ENCODE measurements at places on chromosomes 6 and 20. TPM values are rescaled to one million over a fixed set of nuclear protein-coding genes. Genes with fewer than 3 reads are reported as not detected.

The FRK gene
- 2.2 TPM for polyA plus RNA-seq

- peak; percentile 83 for DNase-seq
These were observed 113.3 kb downstream of the TASP1 start for GRCh38 chr20:13525225-13525940.

The NKX2-2 gene
- polyA plus RNA-seq, result not detected

DNA sequence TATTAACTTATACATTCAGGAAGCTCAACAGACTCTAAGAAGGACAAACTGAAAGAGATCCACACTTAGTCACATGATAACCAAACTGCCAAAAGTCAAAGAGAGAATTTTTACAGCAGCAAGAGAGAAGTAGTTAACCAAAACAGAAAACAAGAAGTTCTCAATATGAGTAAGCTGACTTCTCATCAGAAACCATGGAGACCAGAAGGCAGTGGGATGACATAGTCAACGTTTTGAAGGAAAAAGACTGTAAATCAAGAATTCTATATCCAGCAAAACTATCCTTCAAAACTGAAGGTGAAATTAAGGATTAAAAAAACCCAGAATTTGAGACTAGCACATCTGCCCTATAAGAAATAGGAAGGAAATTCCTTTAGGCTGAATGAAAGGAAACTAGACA is 60.4 kb downstream of the COL19A1 start:
- DNase-seq, result no peak

The FBXO5 gene
- polyA plus RNA-seq, result 14.3 TPM

The ZNF165 gene
- 0.63 TPM for polyA plus RNA-seq

DNA sequence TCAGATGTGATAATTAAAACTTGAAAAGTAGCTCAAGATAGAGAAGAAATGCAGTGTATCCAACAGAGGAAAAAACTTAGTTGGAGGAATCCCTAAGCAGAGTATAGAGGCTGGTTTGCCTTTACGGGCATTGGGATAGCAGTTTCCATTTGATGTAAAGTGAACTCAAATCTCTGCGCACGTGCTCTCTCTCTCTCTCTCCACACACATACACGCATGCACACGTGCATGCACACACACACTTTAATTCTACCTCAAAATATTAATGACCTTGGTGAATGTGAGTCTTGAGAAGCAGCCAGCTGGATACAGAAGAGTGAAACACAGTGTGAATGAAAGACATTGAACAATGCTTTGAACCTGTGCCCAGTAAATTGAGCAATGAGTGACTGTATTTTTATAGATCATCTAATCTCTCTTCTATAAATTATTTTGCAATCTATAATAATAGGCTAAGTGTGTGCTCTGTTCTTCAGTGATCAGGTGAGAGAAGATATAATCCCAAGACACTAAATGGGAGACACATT is 247.7 kb upstream of the FAM83B start:
- no peak for DNase-seq

- no peak for DNase-seq
These were observed 6.9 kb upstream of the SUMO4 start for GRCh38 chr6:149393002-149393679.

GRCh38 chr20:11849976-11850670 is 67.6 kb upstream of the BTBD3 start:
- no peak for DNase-seq

DNA sequence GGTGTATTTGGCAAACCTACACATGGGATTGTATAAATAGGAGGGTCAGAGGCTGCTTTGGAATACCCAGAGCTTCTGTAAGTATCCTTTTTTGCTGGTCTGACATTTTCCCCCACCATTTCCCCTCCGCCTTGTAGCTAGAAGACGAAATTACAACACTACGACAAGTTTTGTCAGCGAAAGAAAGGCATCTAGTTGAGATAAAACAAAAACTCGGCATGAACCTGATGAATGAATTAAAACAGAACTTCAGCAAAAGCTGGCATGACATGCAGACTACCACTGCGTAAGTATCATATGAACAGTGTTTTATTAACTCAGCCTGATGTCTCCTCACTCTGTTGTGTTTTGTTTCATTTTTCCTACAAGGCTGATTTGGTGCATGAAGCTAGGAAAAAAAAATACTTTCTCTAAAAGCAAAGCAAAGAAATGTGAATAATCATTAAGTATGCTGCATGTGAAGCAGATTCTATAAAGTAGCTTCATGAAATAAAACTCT is 72.7 kb downstream of the HDDC2 start:
- DNase-seq, result no peak

The PREP gene
- 30.4 TPM for polyA plus RNA-seq

DNA sequence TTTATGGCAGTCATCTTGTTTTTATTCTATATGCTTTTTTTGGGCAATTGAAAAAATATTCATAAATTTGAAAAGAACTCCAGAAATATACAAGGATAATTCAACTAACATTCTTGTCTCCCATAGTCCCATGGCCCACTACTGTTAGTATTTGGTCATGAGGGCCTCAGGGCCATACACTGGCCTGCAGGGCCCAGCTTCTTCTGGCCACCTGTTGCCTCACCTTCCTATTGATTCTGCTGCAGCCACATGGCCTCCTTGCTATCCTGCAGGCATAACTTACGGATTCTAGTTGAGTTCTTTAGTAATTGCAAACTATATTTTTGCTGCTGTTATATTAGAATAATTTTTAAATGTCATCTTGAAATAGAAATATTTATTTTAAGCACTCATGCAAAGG is 72.6 kb downstream of the SCAND1 start:
- no peak for DNase-seq

The SMLR1 gene
- polyA plus RNA-seq, result 0.03 TPM

The ADISSP gene
- polyA plus RNA-seq, result 95.2 TPM

GRCh38 chr6:112150363-112150762 is 63.0 kb downstream of the FAM229B start:
- peak; percentile 1 for DNase-seq

The CST2 gene
- polyA plus RNA-seq, result not detected

DNA sequence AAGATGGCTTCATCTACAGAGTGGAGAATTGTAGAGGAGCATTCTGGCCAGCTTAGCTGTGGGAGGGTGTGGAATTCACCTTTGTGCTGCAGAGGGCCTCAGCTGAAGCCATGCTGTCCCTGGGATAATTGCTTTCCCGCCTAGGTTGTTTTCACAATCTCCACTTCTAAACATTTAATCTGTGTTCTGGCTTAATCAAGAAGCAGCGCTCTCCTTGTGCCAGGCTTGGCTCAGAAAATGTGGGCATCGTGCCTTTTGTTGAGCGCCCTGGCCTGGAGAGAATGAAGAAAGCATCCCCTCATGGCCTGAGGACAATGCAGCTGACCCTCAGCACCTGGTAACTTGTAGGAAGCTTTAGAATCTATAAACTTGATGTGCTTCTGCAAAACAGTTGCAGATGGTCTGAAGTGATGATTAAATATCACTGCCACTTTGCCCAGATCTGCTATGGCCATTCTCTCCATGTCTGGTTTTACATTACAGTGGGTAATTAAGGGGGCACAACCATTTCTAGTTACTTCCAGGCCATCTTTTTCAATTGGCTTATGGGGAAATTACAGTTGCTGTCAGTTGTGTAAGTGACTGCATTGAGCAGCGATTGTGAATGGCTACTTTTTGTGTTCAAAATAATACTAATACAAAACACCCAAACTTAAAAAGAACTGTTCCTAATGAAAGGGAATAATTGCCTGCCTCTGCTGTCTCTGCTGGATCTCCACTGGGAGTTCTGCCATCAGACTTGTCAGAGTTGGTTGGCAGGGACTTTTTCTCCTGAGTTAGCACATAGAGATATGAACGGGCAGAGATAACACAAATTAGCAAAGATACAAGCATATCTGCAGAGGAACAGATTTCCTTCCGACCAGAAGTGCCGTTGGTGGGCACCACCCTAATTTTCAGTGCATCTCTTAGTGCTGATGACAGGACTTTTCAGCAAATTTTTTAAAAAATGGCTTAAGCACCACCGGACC is 18.4 kb downstream of the CTNNBL1 start:
- no peak for DNase-seq

The PRRC2A gene
- polyA plus RNA-seq, result 60.7 TPM

GRCh38 chr6:16473184-16473907 is 235.0 kb downstream of the GMPR start:
- DNase-seq, result no peak

The ERVFRD-1 gene
- polyA plus RNA-seq, result not detected

DNA sequence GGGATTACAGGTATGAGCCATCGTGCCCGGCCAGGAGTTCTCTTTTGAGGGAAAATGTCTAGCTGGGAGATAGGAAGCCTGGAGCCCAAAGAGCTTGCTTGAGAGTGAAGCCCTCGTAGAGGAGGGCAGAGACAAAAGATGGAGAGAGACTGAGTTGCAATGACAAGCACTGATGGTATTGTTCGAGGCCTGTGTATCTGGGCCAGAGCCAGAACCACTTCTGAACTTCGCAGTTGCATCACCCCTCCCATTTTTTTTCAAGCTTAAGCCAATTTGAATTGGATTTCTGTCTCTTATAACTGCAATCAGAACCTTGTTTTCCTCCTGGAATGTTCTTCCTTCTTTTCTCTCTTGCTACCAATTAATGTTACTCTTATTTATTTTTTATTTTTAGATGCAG is 83.1 kb downstream of the KCNB1 start:
- DNase-seq, result no peak

DNA sequence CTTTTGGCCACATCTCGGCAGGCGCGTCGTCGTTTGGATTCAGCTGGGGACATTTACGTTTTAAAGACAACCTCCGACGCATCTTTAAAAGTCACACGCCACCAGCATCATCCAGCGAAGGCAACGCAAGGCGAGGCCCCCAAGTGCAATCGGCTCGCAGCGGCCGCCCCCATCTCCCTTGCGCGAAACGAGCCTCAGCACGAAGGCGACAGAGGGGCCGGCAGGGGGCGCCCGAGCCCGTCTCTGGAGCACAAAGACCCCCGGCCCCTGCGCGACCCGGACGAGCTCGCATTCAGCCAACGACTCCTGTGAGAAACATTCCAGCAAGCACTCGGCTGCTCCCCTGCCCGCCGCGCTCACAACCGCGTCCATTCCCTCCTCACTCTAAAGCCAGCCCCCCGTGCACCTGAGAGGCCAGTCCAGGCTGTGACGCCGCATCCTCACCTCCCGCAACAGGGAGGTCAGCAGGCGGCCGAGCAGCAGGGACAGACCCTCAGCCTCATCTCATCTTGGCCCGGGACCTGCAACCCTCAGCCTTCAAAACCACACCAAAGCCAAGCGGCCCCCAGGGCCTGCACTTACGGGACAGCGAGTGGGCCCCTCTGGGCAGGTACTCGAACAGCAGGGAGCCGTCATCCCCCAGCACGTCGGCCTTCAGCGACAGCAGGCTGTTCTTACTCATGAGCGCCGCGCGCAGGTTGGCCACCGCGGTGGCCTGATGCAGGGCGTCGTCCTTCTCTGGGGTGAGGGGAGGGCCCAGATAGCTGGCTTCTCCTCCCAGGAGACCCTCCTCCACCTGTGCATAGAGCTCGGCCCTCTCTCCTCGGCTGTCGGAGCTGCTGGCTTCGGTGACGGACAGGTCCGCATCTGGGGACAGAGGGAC is 35.8 kb downstream of the SLC2A4RG start:
- no peak for DNase-seq

The ZFP57 gene
- polyA plus RNA-seq, result not detected

DNA sequence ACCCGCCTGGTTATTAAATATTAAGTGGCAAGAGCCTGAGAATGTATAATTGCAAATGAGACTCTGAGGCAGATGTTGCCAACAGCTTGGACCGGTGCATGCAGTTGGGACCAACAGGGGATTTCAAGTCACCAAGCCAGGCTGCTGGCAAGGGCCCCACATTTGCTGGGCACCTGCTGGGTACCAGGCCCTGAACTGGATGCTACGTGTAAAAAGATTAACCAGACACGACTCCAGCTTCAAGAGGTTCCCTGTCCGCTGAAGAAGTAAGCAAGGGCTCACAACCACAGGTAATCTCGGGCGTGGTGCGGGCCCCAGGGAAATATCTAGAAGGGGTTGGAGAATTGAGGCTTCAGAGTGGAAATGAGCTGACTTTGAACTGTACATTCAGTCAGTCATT is 13.2 kb upstream of the SIRPA start:
- no peak for DNase-seq

GRCh38 chr20:32655903-32656512 is 17.7 kb downstream of the C20orf203 start:
- DNase-seq, result no peak

The COL12A1 gene
- polyA plus RNA-seq, result 7.5 TPM

The WFDC5 gene
- not detected for polyA plus RNA-seq

The TMEM244 gene
- not detected for polyA plus RNA-seq

The AGPAT4 gene
- polyA plus RNA-seq, result 1.9 TPM

The NFKBIL1 gene
- polyA plus RNA-seq, result 7.6 TPM

DNA sequence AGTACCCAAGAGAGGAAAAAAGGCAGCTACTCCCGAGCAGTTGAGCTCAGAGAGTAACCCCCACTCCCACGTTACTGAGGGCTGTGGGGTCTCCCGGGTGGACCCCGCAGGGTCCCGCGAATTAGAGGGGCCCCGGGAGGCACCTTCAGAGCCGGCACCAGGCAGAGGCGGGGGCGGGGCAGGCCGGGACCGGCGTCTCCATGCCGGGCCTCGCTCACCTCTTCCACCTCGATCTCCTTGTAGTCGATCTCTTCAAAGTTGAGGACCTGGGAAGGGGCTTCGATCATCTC is 381 bp downstream of the MAP3K7 start:
- no peak for DNase-seq

GRCh38 chr6:106629103-106629858 is at the start of the genes QRSL1 and RTN4IP1:
TSS of gene QRSL1 (plus strand) at chr6:106629578. CDS start at chr6:106629682, 104 bp downstream.
TSS of gene RTN4IP1 (minus strand) at chr6:106629498. CDS start at chr6:106629021, 477 bp downstream.
- DNase-seq, result peak; percentile 89

The CTNNBL1 gene
- 60.4 TPM for polyA plus RNA-seq

The ZNF451 gene
- polyA plus RNA-seq, result 8.7 TPM

DNA sequence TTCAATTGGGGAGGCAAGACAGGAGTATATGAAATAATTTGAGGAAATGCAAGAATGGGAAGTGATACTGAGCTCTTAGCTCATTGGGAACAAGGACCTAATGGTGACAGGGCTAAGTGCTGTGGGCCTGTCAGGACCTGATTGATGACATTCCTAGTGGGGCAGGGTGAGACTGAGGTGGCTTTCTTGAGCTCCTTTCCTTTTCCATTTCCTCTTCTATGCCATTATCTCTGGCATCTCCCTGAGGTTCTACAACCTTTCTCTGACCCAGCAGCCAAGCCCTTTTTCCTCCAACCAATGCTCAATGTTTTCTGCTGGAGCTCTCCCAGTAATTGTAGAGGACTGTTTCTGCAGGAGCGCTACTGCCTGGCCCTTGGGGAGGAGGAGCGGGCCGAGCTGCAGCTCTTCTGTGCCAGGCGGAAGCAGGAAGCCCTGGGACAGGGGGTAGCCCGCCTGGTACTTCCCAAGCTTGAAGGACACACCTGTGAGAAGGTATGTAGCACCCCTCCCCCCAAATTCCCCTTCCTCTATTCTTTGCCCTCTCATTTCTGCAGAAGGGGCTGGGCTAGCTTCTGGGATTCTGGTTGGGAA is 2.8 kb upstream of the TOMM6 start:
- DNase-seq, result no peak

The PI16 gene
- polyA plus RNA-seq, result not detected

The RSPH4A gene
- 0.13 TPM for polyA plus RNA-seq

- no peak for DNase-seq
These were observed 112.7 kb downstream of the ISM1 start for GRCh38 chr20:13333793-13334192.

The PGC gene
- polyA plus RNA-seq, result not detected

All from A549 (cell line).